ENCODE measurements at places on chromosomes 1 and 21. TPM values are rescaled to one million over a fixed set of nuclear protein-coding genes. Genes with fewer than 3 reads are reported as not detected.

FMO5 gene
- 2.3 TPM for total RNA-seq

DNA sequence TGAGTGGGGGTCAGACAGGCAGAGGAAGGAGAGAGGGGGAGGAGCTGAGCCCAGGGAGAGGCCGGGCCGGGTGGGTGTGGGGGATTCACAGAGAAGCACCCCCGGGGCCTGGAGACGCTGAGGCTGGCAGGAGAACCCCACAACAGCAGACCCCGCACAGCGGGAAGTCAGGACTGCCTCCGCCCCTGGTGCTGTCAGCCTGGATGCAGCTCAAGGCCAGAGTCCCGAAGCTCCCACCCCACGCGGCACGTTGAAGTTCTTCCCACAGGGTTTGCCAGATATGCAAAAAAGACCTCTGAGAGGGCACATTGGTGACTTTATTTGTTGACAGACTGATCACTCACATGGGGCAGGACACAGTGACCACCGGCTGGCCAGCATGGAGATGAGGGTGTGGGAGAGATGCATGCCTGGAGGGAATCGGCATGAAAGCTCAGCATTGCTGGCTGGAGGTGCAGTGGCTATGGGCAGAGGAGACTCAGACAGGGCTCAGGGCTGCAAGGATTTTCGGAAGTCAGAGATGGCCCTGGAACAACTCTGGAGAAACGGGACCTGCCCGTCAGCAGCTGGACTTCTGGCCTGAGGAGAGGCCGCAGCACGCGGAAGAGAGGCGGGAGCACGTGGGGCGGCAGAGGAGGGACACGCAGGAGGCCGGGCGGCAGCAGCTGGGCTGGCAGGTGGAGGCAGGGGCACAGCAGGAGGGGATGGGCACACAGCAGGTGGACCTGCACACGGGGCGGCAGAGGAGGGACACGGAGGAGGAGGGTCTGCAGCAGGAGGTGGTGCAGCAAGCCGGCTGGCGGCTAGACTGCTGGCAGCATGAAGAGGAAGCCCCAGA, 885 bp downstream of the KRTAP10-3 start:
- no peak for DNase-seq
- H3K27me3 ChIP-seq, result no peaks in the 10 kb centered on the region
- H3K36me3 ChIP-seq, result no peaks in the 10 kb centered on the region

TAL1 gene
- 0.45 TPM for total RNA-seq

TUFT1 gene
- total RNA-seq, result 18.1 TPM

GRCh38 chr1:169570172-169570574, 16.1 kb downstream of the F5 start:
- H3K4me3 ChIP-seq, result no peak overlapping the region
- DNase-seq, result no peak
- H3K27ac ChIP-seq, result no peak overlapping the region
- H3K27me3 ChIP-seq, result no peaks in the 10 kb centered on the region

DNA sequence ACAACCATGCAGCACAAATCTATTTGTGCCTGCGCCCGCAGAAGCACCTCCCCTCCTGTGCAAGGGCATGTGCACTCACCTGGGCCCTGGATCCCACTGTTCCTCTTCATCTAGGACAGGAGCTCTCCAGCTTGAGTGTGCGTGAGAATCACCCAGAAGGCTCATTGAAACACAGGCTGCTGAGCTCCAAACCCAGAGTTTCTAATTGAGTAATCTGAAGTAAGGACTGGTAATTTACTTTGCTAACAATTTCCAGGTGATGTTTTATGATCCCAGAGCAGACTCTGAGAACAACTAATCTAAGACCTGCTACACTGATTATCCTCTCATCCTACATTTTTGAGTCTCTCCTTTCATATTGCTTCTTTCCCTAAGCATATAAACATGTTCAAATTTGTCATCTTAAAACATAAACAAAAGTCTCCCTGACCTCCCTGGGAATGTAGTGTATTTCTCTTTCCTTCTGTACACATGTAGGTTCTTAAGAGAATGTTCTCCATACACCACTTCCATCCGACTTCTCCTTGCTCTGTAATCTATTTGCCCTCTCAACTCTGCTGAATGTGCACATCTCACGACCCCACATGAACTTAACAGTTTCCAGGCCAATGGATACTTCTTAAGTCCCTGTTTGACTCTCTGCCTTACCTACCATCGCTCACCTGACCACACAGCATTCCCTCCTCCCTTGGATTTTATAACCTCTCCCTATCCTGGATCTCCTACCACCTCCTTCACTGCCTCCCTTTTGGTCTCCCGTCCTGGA, 522.5 kb downstream of the SMYD3 start:
- DNase-seq, result no peak
- H3K27ac ChIP-seq, result no peak overlapping the region
- H3K36me3 ChIP-seq, result no peaks in the 10 kb centered on the region
- no peaks in the 10 kb centered on the region for H3K27me3 ChIP-seq
- H3K4me3 ChIP-seq, result no peak overlapping the region

All from esophagus squamous epithelium (tissue), 5 donors.